ENCODE measurements at places on chromosomes 2 and 18.

GRCh38 chr2:8882094-8882493 lies 44.7 kb upstream of the KIDINS220 start:
- DNase-seq = no peak

GRCh38 chr2:210955591-210955990 lies 399.2 kb downstream of the CPS1 start:
- DNase-seq = no peak

DNA sequence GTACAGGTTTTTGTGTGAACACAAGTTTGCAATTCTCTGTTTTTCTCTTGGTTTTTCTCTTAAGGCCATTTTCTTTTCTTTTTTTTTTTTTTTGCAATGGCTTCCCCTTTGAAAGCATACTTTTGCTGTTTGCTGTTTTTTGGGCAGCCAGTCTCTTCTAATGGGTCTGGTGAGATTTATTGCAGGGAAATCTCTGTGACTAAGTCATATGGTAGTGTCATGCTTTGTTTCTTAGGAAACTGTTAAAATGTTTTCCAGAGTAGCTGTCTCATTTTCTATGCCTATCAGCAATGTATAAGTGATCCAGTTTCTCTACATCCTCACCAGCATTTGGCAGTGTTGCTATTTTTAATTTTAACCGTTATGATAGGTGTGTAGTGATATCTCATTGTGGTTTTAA lies 27.9 kb upstream of the CDCA7 start:
- DNase-seq = no peak

GRCh38 chr2:218286570-218287459 lies 5.5 kb downstream of the TMBIM1 start:
- peak; percentile 69 for DNase-seq

DNA sequence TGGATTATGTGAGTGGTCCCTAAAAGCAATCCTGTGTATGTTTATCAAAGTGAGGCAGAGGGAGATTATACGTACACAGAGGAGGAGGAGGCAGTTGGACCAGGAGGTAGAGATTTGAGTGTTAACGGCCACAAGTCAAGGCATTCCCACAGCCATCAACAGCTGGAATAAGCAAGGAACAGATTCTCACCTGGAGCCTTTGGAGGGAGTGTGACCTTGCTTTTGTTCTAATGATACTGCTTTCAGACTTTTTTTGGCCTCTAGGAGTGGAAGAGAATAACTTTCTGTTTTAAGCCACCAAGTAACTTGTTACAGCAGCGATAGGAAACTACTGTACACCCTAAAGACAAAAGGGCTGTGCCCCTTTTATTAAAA lies 18.1 kb downstream of the LCLAT1 start:
- DNase-seq = no peak

DNA sequence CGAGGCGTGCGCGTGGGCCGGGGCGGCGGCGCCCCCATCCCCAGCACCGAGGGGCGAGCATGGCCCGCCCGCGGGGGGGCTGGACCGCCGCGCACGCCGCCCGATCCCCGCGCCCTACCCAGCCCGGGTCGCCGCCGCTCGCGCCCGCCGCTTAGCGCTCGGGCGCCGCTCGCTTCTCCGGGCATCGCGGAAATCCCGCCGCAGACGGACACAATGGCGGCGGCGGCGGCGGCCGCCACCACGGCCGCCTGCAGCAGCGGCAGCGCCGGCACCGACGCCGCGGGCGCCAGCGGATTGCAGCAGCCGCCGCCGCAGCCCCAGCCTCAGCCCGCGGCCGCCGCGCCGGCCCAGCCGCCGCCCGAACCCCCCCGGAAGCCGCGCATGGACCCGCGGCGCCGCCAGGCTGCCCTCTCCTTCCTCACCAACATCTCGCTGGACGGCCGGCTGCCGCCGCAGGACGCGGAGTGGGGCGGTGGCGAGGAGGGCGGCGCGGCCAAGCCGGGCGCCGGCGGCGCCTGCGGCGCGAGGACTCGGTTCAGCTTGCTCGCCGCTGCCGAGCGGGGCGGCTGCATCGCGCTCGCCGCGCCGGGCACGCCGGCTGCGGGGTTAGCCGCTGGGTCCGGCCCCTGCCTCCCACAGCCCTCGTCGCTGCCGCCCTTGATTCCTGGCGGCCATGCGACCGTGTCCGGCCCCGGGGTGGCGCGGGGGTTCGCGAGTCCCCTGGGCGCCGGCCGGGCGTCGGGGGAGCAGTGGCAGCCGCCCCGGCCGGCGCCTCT lies 453 bp downstream of the CABLES1 start:
- no peak for DNase-seq

GRCh38 chr18:2331491-2331890 lies 239.8 kb downstream of the METTL4 start:
- DNase-seq = no peak

- DNase-seq = no peak
These were observed 64.0 kb downstream of the SLC39A10 start for GRCh38 chr2:195721042-195721441.

DNA sequence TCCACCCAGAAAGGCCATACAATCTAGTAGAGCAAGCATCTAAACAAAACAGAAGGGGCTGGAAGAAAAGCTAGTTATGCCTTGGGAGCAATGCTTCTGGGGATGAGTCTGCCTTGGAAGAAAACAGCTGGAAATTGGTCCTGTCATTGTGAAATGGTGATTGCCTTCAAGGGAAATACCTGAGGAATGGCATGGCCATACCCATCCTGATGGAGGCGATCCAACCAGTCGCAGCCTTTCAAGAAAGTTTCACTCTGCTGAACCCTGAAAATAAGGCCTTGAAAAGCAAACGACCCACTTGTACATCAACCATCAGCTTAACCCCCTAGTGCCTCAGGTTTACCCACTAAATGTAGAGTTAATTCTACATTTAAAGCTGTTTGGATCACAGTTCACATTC lies 72.6 kb upstream of the PID1 start:
- DNase-seq = no peak

- DNase-seq = no peak
These were observed 306.7 kb upstream of the ACVR2A start for GRCh38 chr2:147538088-147538487.

- DNase-seq = no peak
These were observed 321.0 kb downstream of the RND3 start for GRCh38 chr2:150166313-150167051.

DNA sequence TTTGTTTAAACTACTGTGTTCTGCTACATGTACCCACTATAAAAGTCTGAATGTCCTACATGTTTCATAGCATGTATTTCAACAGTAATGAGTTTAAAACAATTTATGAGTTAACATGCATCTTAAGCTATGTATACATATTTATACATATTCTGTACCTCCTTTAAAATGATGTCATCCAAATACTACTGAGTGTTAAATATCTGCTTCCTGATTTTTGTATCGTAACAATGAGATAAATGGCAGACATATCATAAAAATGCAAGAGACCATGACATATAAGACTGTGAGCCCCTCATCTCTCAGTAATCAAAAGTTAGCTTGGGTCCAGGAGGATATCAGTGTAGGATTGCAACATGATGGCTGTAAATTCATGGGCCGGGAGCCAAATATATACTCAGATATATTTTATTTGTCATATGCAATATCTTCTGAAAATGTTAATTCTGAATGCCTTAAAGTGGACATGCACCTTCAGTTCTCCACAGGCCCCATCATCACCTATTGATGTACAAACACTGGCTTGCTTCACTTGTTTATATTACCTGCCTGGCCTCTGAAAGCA lies 3.6 kb downstream of the COL5A2 start:
- DNase-seq = no peak

GRCh38 chr2:37376421-37377186 lies 32.2 kb downstream of the QPCT start:
- no peak for DNase-seq

GRCh38 chr18:79625924-79626561 lies 53.6 kb upstream of the CTDP1 start:
- no peak for DNase-seq

- no peak for DNase-seq
These were observed 90.3 kb downstream of the SP3 start for GRCh38 chr2:173874894-173875237.

DNA sequence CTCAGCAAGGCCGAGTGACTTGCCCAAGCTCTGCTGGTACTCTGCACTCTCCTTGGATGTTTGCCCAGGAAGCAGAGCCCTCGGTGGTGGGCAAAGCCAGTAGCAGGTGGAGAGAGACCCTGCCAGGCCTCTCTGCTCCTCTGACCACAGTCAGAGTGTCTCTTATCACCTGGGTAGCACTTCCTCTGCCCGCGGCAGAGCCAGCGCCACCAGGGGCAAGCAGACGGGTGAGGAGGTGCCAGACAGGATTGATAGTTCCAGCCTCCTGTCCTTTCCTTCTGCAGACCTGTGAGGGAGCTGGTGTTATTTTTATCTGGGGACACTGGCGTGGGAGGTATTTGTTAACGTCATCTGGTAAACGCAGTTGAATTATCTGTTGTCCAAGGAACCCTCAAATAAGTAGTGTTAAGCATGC lies 152.9 kb downstream of the SMAD7 start:
- no peak for DNase-seq

- no peak for DNase-seq
These were observed 97.8 kb downstream of the NCK2 start for GRCh38 chr2:105842555-105842954.

DNA sequence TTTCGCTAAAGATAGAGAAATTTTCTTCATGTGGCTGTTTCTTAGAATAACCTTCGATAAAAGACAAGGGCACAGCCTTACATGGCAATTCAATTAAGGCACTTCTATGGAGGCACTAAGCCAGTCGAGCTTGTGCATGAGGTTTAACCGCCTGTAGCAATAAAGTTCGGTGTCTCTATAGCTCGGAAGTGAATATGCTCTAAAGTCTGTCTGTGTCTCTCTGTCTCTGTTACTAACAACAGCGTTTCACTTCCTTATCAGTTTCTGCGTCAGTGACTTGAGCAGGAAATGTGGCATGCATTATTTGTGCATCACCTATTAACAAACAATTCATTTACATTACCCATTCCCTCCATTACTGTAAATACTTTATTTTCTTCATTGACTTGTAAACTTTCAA lies 365.1 kb upstream of the NETO1 start:
- DNase-seq = no peak

- no peak for DNase-seq
These were observed 123.0 kb upstream of the SERPINE2 start for GRCh38 chr2:224162122-224162521.

- no peak for DNase-seq
These were observed 27.3 kb upstream of the TNP1 start for GRCh38 chr2:216887138-216887537.

- DNase-seq = no peak
These were observed 34.6 kb upstream of the IL37 start for GRCh38 chr2:112876257-112876970.

DNA sequence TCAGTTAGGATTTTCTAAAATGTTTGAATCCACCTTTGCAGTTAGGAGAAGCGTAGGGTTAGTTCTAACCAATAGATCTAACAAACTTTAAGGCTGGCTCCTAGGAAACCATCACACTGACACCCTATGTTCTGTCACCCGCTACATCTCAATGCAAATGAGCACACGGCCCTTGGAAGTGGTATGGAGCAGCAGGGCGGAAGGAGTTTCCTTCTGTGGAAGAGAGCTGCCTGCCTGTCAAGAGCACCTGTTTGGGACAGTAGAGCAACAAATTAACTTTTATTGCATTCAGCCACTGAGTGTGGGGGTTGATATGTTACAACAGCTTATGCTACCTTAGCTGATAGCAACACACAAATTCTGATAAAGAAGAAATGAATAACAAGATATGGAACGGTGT lies 306.9 kb upstream of the RAB6C start:
- no peak for DNase-seq

GRCh38 chr2:66431846-66432587 lies 2.9 kb upstream of the MEIS1 start:
- DNase-seq = no peak

GRCh38 chr2:118251427-118251826 lies 163.2 kb downstream of the INSIG2 start:
- no peak for DNase-seq

DNA sequence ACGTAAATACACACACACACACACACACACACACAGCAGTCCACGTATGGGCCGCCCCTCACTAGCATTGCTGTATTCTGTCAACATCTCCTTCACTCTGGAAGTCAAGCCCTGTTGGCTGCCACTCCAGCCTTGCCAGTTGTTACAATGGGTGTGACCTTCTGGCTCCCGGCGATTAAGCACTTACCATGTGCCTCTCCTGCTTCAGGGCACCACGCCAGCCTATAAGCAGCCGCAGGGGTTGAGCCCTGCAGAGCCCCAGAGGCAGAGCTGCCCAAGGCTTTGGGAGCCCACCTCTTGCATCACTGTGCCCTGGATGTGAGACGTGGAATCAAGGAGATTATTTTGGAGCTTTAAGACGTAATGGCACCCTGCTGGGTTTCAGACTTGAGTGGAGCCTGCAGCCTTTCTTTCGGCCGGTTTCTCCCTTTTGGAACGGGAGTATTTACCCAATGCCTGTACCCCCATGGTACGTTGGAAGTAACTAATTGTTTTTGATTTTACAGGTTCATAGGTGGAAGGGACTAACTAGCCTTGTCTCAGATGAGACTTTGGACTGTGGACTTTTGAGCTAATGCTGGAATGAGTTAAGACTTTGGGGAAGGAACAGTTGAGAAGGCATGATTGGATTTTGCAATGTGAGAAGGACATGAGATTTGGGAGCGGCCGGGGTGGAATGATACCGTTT lies 54.5 kb upstream of the ROCK2 start:
- no peak for DNase-seq

- DNase-seq = no peak
These were observed 2.1 kb downstream of the NCKAP1 start for GRCh38 chr2:183035954-183036669.

DNA sequence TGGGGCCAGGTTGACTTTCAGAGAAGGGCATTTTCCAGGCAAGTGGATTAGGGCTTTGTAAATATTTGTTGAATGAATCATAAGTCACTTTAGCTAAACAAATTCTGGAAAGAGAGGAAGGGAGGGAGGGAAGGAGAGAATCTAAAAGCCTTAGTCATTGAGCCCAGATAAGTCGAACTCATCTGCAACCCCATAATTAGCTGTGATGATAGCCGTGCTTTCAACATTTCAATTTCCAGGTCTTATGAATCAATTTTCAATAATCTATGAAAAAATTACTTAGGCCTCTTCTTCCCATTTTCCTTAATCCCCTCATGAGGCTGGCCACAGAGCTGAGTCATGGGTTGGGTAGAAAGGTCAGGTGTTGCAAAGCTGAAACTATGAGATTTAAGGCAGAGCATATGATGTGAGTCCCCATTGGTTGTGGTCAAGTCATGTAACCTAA lies 111.9 kb upstream of the MAPRE2 start:
- no peak for DNase-seq
